ENCODE measurements at places on chromosomes 13 and 19.
A peak's percentile ranks its signal among the peaks of the same experiment; 100 is the strongest.

DNA sequence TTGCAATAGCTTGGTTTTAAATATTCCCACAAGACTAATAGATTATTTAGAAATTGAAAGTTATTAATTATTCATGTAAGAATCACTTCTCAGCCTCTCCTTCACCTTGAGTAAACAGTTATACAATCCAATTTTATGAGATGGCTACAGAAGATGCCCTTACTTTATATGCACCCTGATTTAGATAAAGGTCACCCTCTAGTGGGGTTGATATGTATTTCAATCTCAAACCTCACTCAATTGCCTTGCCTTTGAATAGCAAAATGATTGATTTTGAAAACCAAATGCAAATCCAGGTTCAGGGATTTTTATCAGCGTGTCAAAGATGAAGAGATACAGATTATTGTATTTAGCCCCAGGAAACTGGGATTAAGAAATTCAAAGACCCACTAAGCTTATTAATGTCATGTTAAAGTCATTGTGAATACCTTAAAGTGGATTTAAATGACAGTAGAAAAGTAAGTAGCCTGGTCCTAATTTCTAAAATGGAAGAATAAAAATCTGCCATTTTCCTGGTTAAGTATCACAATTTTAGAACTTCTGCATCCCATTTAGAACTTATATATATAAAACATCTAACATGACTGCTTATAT lies 305.1 kb downstream of the ITGBL1 start:
- peak; percentile 55 for DNase-seq

DNA sequence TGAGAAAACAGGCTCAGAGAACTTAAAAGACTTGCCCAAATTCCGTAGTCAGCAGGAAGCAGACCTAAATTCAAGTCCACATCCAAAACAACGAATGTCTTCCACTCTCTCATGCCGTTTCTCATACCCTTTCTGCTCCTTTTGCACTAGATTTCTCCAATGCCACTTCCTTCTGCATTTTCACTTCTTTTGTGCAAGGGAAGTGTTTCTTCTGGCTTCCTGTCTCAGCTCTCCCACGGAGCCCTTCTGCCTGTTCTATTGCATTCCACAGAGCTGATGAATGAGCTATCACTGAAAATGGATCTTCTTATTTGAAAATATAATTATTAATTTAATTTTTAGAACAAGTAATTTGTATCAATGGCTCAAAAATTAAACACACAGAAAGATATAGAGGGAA lies 56.1 kb upstream of the STK24 start:
- DNase-seq = no peak

DNA sequence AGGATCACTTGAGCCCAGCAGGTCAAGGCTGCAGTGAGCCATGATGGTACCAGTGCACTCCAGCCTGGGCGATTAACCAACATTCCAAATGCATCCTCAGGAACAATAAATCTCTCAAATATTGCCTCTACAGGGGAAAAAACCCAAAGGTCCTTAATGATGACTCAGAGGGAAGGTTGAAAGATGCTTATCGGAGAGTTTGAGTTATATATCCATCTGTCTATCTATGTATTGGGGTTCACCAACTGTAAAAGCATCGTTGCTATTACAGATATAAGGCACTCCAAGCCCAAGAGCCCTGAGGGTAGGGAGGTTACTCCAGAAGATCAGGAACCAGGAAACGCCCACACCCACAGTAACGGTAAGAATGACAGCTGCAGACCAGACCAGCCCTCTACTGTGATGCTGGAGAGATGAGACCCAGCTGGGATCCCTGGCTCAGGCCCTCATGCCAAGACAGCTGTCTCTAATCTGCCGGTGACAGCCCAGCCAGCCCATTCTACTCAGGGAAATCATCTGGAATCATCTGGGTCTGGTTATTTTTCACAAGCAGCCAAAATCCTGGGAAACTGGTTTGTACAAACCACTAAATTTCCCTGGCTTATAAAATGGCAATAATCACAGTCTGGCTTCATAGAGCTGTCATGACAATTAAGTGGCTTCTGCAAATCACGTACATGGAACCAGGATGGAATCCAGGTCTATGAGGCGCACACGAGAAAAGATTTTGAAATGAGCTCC lies 23.8 kb downstream of the TEX101 start:
- DNase-seq = no peak

GRCh38 chr13:44347949-44348348 lies 25.7 kb upstream of the SERP2 start:
- no peak for DNase-seq

DNA sequence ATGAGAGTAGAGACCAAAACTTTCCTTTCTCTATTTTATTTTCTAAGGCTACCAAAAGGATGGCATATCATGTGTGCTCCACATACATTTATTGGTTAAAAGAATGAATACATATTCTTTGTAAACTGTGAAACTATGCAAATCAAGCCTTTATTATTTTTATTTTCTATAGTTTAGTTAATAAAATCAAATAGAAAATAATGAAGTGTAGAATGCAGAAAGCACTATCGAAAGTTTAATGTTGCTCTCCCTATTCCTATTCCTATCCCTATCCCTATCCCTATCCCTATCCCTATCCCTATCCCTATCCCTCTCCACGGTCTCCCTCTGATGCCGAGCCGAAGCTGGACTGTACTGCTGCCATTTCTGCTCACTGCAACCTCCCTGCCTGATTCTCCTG lies 60.3 kb downstream of the ZNF100 start:
- no peak for DNase-seq

DNA sequence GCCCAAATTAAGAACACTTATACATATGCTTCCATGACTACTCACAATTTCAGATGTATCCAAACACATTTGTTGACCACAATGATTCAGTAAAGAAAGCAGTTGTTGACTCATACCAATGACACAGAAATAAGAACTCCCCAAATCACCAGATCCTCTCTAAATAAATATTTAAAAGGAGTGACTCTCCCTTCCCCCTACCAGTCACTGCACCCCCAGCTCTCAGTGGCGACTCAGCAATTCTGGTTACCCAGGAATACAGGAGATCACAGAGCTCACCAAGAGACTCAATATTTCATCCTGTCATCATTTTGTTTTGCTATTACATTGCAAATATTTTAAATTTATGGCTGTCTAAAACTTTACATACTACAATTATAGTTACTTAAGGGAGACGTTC lies 131.5 kb downstream of the RGCC start:
- no peak for DNase-seq

- DNase-seq = no peak
Measured at GRCh38 chr13:35557475-35557874, 81.0 kb upstream of the MAB21L1 start.

DNA sequence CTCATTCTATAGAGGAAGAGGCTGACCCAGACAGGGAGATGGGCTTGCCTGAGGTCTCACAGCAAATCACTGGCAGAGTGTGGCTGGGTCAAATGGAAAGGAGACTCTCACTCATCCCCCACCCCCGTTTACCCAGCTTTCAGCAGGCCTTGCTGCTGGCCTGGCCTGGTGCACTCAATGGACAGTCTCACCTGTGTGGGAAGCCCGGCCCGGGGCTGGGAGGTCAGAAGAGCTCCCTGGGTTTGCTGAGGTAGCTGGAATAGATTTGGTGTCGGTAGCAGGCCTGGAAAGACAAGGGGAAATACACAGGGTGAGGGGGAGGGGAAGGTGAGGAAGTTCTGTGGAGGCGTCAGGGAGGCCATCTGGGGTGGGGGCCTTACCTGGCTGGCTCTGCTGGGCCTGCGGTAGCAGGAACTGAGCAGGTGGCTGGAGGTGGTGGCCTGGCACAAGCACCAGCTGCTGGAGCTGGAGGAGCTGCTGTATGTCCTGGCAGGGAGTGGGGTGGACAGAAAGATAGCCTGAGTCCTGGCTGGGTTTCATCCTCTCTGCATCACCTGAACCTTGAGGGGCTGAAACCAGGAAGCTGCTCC lies 23.5 kb downstream of the ZNF574 start:
- no peak for DNase-seq

GRCh38 chr13:104534847-104535246 lies 1468.6 kb upstream of the SLC10A2 start:
- no peak for DNase-seq

GRCh38 chr13:30665638-30666037 lies 47.9 kb downstream of the USPL1 start:
- DNase-seq = no peak

DNA sequence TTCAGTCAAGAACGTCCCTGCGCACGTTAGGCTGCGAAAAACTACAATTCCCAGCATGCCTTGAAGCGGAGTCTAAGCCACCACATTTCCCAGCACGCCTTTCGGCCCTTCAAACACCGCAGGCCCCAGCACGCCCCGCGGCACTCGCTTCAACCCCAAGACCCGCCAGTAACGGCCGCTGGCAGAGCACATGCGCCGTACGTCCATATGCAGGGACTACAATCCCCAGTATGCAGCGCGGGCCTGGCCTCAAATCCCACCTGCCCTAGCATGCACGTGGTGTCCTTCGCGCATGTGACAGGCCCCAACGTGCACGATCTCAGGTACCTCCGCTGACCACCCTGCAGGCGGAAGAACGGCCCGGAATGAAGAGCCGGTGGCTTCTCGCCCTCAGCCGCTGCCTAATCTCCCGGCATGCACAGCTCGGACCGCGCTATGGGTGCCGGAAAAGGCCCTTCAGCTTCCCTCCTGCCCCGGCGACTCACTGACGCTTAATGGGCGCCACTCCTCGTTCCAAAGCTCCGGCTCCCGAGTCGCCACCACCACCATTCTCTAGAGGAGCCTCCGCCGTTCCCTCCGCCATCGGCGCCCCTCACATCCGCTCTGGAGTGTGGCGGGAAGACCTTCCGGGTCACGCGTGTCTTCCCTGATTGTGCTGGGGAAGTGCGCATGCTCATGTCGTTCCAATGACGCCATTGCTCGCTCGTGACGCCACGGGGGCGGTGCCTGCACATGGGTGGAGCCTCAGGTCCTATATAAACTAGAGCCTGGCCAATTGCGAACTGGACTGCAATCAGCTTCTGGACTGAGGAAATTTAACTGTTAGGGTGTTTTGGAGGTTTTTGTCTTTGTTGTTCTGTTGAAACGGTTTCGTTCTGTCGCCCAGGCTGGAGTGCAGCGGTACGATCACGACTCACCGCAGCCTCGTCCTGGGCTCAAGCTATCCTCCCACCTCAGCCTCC lies at the start of gene DUS3L:
DUS3L (minus strand) TSS at position 605 of the 962 bp plus-strand sequence; CDS start at position 583, 22 bp downstream.
- DNase-seq = peak; percentile 98

GRCh38 chr13:21458451-21458812 lies 671 bp downstream of the ZDHHC20 start:
- no peak for DNase-seq

- no peak for DNase-seq
Measured at GRCh38 chr13:26222520-26223046, 469 bp upstream of the RNF6 start.

- DNase-seq = no peak
Measured at GRCh38 chr19:10416083-10416379, 4.3 kb upstream of the PDE4A start.

- peak; percentile 45 for DNase-seq
Measured at GRCh38 chr13:108895220-108895704, 265.9 kb downstream of the MYO16 start.

DNA sequence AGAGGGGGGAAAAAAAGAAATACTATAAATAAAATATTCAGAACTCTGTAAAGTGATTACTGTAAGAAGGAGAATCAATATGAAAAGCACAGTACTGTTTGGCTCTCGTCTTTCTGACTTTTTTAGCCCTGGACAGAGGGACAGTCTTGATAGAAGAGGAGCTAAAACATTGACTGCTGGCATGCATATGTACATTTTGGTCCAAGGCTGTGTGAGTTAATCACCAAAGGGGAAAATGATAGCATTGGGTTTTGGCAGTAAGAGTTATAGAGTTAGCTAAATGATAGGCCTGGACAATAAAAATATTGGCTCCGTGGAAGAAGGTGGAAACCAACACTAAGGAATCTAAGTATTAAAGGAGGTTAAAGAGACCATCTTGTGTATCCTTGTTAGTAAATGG lies 50.3 kb downstream of the RAP2A start:
- no peak for DNase-seq

- no peak for DNase-seq
Measured at GRCh38 chr13:113756441-113757097, 2.5 kb upstream of the TMEM255B start.

DNA sequence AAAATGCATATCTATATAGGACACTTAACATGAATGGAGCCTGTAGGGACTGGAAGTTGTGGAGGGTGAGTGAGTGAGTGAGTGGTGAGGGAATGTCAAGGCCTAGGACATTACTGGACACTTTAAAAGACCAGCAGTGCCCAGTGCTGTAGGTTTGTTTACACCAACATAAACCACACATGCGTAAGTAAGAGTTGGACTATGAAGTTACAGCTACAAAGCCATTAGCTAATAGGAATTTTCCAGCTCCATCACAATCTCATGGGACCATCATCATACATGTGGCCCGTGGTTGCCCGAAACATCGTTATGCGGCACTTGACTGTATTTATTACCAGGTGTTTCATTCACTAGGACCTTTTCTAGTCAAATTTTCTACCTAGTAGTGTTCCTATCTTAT lies 49.2 kb downstream of the LATS2 start:
- no peak for DNase-seq

- DNase-seq = no peak
Measured at GRCh38 chr19:58514564-58515022, 2.8 kb upstream of the SLC27A5 start.

DNA sequence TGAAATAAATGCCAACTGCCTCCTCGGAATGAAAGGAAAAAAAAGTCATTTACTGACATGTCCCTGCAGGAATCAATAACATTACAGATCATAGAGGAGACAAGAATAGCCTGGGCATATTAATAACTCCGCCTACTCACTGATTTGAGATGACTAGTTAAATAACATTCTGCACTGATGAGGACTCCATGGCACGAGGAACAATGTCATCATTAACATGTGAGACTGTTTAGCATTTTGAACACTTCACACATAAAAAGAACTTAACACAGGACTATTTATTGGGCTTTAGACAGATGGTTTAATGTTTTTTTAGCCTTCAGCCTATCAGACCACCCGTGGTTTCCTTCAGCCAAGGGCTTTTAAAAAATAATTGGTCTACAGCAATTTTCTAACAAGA lies 170.1 kb downstream of the OLFM4 start:
- DNase-seq = no peak

GRCh38 chr13:111537843-111538499 lies 217.5 kb downstream of the TEX29 start:
- no peak for DNase-seq

DNA sequence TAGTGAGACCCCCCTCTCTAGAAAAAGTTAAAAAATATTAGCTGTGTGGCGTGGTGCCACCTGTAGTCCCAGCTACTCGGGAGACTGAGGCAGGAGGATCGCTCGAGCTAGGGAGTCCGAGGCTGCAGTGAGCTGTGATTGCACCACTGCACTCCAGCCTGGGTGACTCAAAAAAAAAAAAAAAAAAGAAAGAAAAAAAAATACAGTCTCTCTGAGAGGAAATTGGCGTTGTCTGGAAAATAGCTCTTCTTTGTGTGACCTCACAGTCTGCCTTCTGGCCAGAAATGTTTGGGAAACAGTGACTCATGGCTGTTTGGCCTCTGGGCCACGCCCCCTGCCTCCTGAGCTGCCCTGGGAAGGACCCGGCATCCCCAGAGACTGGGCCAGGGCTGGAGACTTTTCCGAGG lies 10.7 kb downstream of the MARCHF2 start:
- no peak for DNase-seq

GRCh38 chr19:2441096-2441752 lies 13.8 kb upstream of the TIMM13 start:
- DNase-seq = no peak

- DNase-seq = no peak
Measured at GRCh38 chr13:58500938-58501337, 869.4 kb downstream of the PCDH17 start.

GRCh38 chr13:94674609-94675348 lies 37.6 kb downstream of the SOX21 start:
- DNase-seq = no peak

- DNase-seq = no peak
Measured at GRCh38 chr19:2221918-2222317, 14.2 kb downstream of the PLEKHJ1 start.
